ENCODE measurements at places on chromosomes 2 and 18.

DNA sequence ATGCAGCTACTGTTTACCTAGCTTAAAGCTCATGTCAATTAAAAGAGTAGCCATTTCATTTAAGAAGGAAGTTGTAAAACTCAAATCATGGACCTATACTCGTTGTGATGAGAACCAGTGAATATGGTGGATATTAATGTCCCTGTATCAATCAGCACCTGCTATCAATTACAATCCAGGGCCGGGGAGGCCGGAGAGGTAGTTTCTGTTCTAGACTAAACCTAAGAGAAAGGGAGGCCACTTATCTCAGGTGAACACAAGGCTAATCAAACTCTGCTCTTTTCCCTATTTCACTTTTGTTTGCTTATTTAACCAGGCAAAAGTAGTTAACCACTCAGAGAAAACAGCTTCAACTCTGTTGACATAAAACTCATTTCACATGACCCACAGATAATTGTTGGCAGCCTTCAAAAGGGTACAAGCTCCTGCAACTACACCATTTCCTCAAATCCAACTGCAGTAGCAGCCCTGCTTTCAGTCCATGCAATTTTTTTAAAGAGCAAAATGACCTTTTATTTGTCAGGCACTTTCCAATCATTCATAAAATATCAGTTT is 27.8 kb upstream of the SLC9A2 start:
- DNase-seq, result no peak

DNA sequence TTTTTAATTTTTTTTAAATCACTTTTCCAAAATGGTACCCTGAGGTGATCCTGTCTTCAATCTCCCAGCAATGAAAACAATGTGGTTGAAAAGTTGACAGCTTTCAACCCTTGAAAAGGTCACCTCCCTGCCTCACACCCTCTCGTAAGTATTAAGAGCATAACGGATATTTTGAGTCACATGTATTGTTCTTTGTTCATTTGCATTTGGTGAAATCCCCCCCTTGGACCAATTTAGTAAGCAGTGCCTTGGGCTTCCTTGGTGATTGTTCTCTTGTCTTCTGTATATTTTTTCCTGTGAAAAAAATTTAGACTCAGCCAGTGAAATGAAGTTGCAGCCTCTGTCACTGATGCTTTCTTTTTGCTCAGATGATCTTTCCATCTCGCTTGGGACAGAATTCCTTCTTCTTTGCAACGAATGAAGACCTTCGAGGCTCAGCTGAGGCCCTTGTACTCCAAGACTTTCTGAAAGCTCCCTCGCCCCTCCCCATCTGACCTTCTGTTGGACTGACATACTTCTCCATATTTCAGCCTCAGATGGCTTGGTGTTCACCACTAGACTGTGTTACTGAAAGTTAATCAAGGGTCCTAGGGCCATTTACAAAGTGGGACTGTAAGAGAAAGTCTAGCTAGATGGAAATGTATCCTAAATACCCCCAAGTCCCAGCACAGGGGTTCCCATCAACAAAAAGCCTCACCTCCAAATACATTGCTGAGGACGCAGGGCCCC is 158.4 kb downstream of the BCL2 start:
- no peak for DNase-seq

DNA sequence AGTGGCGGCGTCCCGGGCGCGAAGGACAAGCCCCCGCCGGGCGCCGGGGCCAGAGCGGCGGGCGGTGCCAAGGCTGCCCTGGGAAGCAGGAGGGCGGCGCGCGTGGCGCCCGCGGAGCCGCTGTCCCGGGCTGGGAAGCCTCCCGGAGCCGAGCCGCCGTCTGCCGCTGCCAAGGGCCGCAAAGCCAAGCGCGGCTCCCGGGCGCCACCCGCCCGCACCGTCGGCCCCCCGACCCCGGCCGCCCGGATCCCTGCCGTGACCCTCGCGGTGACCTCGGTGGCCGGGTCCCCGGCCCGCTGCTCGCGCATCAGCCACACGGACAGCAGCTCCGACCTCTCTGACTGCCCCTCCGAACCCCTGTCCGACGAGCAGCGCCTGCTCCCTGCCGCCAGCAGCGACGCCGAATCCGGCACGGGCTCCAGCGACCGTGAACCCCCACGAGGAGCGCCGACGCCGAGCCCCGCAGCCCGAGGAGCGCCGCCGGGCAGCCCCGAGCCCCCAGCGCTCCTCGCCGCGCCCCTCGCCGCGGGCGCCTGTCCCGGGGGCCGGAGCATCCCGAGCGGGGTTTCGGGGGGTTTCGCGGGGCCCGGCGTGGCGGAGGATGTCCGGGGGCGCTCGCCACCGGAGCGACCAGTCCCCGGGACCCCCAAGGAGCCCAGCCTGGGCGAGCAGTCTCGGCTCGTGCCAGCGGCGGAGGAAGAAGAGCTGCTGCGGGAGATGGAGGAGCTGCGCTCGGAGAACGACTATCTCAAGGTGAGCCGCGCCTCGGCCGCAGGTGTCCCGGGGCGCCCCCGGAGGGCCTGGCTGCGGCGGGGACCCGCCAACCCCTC is 820 bp downstream of the MTCL1 start:
- peak; percentile 18 for DNase-seq

DNA sequence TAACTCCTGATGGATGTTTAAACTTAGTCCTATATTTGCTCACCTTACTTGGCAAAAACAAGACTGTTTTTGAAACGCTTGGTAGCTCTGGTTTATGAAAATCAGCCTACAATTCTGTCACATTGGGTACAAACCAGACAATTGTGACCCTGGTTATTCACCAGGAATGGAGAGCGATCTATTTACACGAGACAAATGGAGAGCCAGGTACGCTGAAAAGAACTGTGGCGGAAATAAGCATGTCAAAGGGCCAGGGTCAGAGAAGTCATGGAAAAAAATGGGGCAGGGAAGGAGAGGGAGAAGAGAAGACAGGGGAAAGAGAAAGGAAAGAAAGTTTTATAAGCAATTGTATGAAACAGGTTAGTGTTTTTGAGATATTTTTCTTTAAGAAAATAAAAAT is 119.5 kb upstream of the ZFP36L2 start:
- no peak for DNase-seq

GRCh38 chr18:37307181-37307580 is 258.4 kb downstream of the CELF4 start:
- DNase-seq, result no peak

DNA sequence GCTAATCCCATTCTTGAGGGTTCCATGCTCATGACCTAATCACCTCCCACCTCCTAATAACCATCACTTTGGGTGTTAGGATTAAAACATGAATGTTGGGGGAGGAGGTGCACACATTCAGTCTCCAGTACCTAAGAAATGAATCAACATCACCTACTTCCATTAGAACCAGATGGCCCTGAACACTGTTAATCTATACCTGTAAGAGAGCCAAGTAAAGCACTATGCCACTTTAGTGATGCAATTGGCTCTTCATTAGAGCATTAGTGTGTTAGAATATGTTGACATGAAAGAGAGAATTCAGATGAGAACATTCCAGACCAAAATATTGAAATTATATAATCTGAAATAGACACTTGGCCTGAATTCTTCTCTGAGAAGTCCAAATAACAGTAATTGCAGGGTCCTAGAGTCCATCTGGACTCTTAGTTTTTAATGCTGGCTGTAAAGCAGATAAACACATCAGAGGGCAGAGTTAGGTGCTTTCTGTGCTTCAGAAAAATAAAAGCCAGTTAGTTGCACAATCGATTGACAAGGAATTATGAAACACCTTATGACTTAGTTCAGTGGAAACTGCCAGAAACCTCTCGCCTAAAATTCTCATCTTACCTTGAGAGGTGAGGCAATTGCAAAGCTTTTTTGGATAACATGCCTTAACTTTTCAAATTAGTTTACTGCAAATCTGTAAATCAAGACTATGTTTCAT is 923.7 kb downstream of the SLC4A3 start:
- no peak for DNase-seq

- no peak for DNase-seq
These were observed 135.9 kb downstream of the TGIF1 start for GRCh38 chr18:3585656-3586509.

GRCh38 chr2:82342356-82342755 is 2037.8 kb upstream of the LRRTM1 start:
- no peak for DNase-seq

GRCh38 chr2:80365762-80366161 is 61.2 kb upstream of the LRRTM1 start:
- DNase-seq, result no peak

DNA sequence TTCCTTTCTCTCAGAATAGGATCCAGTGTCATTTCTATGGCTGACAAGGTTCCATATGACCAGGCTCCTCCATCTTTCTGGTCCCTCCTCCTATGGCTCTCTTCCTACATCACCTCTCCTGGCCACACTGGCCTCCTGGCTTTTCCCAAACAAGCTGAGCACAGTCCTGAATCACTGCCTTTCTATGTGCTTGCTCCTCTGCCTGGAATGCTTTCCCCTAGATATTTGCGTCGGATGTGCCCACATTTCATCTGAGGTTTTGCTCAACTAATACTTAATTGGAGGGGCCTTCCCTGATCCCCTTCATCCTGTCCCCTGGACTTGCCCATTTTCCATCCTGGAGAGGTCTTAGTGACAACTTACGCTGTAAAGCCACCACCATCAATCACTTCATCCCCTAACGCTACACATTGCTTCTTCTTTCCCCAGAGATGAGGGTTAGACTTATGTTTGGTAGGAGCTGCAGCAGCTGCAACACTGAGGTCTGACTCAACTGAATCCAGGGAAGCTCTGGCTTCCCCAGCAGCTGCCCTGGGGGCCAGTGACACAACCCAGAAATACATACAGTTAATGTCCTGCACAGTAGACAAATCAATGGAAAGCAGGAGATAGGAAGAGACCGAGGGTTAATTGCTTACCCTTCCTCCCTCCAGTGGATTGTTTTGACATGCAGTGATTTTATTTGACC is 42.9 kb downstream of the QPCT start:
- DNase-seq, result no peak

DNA sequence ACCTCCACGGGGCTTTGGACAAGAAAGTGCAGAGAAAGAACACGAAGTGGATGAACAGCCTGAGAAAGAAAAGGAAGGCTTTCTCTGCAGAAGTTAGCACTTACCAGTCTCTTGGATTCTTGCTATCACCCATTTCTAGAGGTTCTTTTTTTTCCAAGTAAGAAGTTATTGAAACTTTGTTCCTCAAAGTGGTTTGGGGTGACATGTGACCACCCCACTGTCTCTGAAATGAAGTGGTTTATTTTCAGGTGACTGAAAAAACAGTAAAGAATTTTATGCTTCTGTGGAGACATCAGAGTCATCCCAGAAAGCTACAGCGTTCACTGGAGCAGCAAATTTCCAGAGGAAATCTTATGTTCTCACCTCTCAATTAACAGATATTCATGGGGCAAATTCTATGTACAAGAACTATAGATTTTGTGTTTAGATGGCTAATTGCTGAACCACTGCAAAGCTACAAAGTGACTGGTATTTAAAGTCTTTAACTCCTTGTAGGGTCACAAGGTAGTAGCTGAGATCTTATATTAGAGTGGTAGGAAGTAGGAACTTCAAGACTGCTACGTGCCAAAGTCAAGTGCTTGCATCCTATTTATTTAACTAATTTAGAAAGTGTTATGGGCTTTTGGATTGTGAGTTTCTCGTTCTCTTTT is 267.5 kb downstream of the TGIF1 start:
- no peak for DNase-seq

DNA sequence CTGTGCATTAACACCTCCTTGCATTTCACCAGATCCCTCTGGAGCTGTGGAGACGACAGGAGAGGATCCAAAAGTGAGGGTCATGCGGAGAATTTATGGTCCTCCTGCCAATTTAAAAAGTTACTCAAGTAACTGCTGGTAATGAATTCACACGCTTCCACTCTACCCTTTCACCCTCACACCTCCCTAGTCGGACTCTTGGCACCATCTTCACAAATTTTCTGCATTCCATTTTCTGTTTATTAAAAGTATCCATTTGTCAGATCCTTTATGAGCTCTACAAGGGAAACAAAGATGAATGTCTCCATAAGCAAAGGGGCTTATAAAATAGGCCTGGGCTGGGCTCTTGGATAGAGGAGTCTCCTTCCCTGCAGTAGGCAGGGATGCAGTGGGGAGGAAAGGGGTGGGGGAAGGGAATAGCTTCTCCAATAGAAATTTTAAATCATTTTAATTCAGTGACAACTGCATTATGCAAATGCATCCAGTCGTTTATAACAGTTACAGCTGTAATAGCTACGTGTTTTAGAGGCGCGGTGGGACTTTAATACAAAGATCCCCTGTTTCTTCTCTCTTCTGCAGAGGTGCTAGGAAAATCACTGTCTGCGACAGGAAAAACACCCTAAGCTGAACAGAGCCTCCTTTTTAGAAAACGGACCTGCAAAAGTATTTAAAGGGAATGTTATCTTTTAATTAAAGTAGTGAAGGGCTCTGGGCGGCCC is 132.2 kb downstream of the EPHA4 start:
- no peak for DNase-seq

- DNase-seq, result no peak
These were observed 342.9 kb downstream of the SPAG16 start for GRCh38 chr2:213627054-213627710.

GRCh38 chr2:197090742-197091367 is 164.3 kb upstream of the PGAP1 start:
- no peak for DNase-seq

GRCh38 chr18:48274301-48274700 is 134.9 kb downstream of the ZBTB7C start:
- no peak for DNase-seq

DNA sequence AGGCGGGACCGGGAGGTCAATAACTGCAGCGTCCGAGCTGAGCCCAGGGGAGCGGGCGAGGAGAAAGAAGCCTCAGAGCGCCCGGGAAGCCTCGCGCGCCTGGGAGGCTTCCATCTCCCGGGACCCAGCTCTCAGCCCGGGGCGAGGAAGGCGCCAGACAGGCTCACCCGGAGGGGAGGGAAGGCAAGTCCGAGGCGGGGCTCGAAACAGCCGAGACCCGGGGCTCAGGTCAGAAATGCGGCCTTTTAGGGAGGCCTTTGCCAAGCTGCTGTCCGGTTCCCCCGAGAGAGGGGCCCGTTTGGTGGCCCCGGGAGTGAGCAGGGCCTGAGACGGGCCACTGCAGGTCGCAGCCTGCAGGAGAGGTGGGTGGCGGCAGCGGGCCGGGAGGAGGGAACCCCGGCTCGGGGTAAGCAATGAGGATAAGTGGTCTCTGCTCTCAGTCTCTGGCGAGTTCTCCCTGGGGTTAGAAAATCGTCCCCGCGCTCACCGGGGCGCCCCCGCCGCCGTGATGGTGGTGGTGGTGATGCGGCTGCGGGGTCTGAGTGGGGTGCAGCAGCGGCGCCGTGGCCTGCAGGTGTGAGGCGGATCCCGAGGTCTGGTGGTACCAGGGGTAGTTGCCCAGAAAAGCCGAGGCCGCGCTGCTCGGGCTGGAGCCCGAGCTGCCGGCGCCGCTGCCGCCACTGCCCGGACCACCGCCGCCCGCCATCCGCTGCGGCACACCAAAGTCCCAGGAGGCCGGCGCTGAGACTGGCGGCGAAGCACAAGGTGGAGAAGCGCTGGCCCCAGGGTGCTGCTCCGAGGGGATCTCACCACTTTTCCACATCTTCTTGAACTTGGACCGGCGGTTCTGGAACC is 2.4 kb downstream of the DLX2 start:
- DNase-seq, result no peak
